ENCODE measurements at places on chromosomes 7 and 10.

- no peak for DNase-seq
Observed at GRCh38 chr7:133941496-133941895, 185.6 kb upstream of the LRGUK start.

GRCh38 chr7:7554021-7554432 lies 12.7 kb upstream of the MIOS start:
- DNase-seq = no peak

DNA sequence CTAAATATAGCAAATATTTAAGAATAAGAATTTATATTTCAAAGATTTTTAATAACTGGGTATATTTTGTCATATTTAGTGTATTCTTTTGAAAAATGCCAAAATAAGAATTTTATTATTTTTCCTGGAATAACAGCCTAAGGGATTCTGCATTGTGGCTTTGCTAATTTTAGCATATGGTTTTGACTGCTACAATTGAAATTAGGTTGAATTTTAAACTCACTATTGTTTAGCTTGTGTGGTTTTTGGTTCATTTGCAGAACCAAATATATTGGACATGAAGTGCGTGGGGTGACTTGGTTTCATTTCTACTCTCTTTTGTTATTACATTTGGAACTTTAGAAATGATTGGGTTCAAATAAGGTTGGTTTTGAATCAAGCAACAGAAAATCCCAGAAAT lies 35.5 kb downstream of the ZNF273 start:
- no peak for DNase-seq

DNA sequence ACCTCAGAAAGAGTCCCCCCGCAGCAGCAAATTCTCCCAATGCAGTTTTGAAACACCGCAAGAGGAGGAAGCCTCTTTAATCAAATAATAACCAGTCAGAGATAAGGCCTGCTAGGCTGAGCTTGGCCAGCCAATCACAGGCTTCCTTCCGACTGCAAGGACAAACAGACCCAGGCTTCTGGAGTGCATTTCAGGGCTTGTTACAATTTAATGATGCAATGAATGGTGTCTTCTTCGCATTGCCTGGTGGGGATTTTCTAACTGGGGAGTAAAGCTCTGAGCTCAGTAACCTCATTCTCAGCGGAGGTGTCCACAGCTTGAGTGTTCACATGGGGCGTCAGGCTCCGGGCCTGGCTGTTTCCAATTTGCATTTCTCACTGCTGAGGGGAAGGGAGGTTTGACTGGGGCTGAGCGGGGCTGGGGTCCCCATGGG lies 31.8 kb upstream of the GPAM start:
- no peak for DNase-seq

GRCh38 chr7:2317556-2318293 lies 3.5 kb upstream of the SNX8 start:
- DNase-seq = peak; percentile 23

GRCh38 chr7:3206101-3206500 lies 95.0 kb upstream of the SDK1 start:
- no peak for DNase-seq

GRCh38 chr7:134919240-134919641 lies 67.1 kb upstream of the AGBL3 start:
- DNase-seq = no peak

DNA sequence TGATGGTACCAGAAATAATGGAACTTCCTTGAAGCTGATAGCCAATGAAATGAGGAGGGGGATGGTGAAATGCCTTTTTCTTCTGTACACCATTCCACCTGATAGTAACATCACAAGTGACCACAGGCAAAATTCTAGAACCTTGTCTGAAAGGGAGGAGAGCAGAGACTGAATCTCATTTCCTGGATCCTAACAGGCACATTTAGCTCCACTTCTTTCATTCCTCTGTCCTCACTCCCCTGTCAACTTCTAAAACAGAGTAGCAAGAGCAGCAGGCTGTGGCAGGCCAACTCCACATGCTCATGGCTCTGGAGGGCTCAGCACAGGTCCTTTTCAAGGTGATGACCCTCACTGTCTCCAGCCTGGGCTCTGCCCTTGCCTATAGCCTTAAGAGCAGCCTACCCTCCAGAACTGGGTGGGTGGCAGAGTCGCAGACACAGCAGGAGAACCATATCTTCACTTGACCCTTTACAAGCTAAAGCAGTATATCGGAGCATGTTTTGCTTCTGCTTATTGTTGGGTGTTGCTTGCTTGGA lies at the start of gene LRRC18:
TSS of gene LRRC18 (minus strand) at position 51 of the 536 bp plus-strand sequence. CDS start 25,685 bp downstream, outside the sequence.
- no peak for DNase-seq

GRCh38 chr10:104665174-104665573 lies 24.1 kb downstream of the SORCS3 start:
- no peak for DNase-seq

GRCh38 chr10:86284355-86285105 lies 82.1 kb downstream of the GRID1 start:
- DNase-seq = no peak

GRCh38 chr7:48924433-48924832 lies at the start of gene CDC14C:
Gene CDC14C, plus strand, starts transcription at chr7:48924547. Its CDS starts 126 bp downstream, at chr7:48924673.
- DNase-seq = no peak

DNA sequence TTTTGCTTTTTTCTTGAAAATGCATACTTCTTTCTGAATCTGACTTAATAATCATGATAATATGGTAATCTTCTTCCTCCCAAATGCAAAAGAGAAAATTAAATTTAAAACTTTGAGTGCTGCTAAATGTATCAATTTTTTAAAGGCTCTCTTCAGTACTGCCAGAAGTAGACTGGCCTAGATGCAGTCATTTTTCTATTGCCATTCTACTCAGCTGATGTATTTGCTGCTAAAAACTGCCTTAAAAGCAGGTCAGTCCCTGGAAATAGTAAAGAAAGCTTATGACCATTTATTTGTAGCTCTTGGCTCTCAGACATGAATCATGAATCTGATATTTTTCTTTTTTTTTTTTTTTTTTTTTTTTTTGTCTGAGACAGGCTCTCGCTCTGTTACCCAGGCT lies 28.5 kb downstream of the NAPEPLD start:
- DNase-seq = no peak

DNA sequence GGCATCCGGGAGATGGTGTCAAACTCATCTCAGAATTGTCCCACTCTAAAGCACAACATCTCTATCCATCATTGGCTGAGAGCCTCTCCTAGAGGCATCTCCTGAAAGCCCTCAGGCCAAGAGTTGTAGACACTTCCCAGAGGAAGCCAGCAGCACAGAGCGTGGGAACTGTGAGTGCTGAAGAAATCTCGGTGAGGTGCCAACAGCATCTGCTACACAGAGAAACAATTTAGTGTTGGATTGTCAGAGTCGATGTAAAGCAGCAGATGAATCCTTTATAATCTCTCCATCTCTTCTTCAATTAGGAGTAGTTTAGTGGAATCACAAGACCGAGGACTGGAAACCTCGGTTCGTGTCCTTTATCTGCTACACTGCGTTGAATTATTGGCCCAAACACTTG lies 172.2 kb downstream of the C7orf25 start:
- no peak for DNase-seq

- DNase-seq = no peak
Observed at GRCh38 chr10:49827297-49827696, 65.2 kb upstream of the OGDHL start.

DNA sequence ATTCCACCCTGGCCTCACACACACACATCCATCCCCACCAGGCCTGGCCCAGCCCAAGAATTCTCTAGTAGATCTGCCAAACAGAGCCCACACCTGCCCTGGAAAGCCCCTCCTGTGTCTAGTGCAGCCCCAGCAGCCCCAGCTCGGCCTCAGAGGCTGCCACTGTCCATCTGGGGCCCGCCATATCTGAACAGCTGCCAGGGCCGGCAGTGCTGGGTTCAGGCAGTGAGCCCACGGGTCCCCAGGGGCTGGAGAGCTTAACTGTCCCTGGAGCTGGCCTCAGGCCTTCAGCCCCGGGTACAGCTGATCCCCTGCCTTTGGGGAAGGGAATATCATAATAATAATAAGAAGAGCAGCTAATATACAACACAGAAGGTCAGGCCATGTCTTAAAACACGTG lies 574 bp downstream of the MYL10 start:
- DNase-seq = no peak

GRCh38 chr10:86300931-86301830 lies 65.4 kb downstream of the GRID1 start:
- DNase-seq = no peak

GRCh38 chr7:153188630-153189029 lies 429.1 kb downstream of the ACTR3B start:
- DNase-seq = no peak

DNA sequence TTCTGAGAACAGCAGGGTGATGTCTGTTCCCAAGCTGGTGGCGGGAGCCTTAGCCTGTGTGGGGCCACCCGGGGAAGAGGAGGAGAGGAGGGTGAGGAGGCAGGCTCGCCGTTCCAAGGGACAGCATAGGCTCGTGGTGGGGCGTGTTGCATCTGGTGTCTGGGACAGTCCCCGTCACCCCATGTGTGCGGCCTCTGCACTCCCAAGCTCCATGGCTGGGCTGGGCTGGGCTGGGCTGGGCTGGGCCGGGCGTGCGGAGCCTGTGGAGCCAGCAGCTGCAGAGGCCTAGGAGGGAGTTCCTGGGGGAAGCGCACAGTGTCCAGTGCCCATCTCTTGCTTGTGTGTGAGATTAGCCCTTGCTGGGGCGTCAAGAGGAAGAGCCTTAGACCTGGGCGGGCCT lies 20.9 kb upstream of the TTYH3 start:
- DNase-seq = no peak

GRCh38 chr7:55133630-55134358 lies 115.0 kb downstream of the EGFR start:
- DNase-seq = no peak

- no peak for DNase-seq
Observed at GRCh38 chr7:139671967-139672366, 105.8 kb downstream of the HIPK2 start.

DNA sequence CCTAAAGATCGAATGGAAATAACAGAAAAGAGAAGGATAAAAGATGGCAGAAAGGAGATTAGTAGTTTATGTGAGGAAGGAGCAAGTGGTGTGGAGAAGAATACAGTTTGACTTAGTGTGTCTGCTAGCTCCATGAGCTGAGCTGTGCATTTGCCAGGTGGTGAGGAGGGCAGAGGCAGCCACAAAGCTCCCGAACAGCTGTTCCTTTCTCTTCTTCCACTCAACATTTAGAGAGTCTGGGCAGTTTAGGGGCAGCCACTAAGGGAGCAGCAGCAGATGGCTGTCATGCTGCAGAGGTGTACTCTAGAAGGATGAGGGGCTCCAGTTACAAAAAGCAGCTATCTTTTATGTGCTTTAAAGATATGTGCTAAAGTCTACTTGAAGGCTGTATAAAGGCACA lies 674.4 kb downstream of the GRM8 start:
- DNase-seq = no peak

DNA sequence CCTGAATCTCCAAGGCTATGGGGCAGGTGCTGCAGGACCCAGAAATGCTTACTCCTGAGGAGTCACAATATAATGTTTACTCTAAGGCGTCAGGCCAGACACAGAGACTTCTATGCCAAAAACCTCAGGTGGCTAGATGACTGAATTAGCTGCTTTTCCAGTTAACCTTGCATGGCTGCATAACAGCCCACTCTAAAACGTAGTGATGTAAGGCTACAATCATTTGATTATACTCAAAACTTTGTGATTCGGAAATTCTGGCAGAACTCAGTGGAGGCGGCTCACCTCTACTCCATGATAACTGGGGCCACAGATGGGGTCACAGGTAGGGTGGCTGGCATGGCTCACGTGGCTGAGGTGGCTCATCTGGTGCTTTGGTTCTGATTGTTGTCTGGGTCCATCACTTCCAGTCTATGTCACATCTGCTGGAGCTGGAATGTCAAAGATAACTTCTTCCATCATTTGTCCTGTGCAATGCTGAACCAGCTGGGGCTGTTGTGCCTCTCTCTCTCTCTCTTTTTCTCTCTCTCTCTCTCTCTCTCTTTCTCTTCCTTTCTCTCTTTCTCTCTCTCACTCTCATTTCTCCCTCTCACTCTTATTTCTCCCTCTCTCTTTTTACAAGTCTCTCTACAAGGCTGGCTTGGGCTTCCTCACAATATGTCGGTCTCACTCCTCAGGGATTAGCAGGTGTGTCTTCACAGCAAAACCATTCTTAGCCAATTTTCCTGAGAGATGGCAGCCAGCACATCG lies 11.8 kb downstream of the TMEM72 start:
- DNase-seq = no peak

DNA sequence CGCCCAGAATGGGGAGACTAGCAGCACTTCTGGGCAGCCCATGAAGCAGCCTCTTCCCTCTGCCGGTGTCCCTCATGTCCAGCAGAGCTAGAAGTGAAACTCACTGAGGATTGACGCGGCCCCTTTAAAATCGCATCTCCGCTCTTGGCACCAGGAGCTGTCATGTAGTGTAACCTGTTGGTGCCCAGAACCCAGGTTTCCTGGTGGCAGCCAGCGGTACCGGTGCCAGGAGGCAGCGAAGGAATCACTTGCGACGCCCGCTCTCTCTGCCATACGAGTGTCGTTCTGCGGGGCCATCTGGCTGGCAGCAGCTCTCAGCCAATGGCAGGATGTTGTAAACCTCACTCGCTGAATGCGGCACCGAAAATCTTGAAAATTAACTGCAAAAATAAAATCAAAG lies 82.7 kb downstream of the CUX1 start:
- no peak for DNase-seq

DNA sequence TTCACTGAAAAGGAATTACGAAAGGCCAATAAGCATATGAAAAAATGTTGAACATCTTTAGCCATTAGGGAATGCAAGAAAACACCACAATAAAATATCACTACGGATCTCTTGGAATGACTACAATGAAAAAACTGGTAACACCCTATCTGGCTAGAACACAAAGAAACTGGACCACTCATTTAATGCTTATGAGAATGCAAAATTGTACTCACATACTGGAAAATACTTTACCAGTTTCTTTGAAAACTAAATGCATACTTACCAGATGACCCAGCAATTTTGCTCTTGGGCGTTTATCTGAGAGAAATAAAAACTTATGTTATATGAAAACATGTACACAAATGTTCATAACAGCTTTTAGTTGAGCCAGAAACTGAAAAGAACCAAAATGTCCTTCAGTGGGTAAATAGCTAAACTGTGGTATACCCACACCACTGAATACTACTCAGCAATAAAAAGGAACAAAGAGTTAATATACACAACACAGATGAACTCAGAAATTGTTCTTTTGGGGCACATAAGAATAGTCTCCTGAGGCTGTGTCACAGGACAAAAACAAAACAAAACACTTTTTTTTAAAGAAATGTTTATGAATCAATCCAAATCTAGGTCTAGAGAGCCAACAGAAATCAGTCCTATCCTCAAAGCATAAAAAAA lies 23.5 kb downstream of the CNOT4 start:
- DNase-seq = no peak

GRCh38 chr10:43218951-43219837 lies 47.7 kb downstream of the RASGEF1A start:
- no peak for DNase-seq

DNA sequence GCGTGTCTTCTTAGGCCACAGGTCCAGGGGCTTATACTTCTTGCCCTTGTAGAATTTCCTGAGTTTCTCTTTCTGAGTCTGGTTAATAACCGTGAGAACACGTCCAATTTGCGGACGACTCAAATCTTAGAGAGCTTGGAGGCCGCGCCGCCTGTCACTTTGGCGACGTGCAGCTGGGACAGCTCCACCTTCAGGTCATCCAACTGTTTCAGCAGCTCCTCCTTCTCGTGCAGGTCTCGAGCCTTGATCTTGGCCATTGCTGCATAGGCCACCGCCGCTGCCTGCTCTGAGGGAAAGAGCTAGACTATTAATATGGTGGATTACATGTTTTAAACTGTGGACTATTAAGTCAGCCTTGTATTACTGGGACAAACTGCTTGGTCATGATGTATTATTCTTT lies 26.9 kb downstream of the EVX1 start:
- DNase-seq = no peak
